ENCODE measurements at places on chromosomes 2 and 18. TPM values are rescaled to one million over a fixed set of nuclear protein-coding genes. Genes with fewer than 3 reads are reported as not detected.

GRCh38 chr2:66437109-66437690 is 2.3 kb downstream of the MEIS1 start:
- DNase-seq: no peak

- DNase-seq: no peak
Measured at GRCh38 chr2:168293766-168294165, 46.4 kb upstream of the STK39 start.

DNA sequence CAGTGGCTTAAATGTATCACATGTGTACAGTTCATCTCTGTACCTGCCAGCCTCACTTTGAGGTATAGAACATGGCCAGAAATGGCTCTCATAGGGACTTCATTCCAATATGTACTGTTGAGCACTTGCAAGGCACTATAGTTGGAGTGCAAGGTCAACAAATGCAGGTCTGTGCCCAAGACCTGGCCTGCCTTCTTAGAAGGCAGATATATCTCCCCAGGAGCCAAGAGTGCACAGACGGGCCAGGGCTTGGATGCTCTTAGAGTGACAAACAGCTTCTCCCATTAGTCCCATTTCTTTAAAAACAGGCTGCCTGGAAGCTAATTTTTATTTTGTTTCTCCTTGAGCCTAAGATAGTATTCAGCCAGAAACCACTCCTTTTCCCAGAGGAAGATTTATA is 7.3 kb downstream of the TEX261 start:
- no peak for DNase-seq

- DNase-seq: peak; percentile 19
Measured at GRCh38 chr18:27750014-27750413, 426.9 kb downstream of the CDH2 start.

- DNase-seq: no peak
Measured at GRCh38 chr2:173359231-173359630, 4.6 kb downstream of the CDCA7 start.

- no peak for DNase-seq
Measured at GRCh38 chr2:23653326-23653725, 268.3 kb downstream of the KLHL29 start.

- DNase-seq: no peak
Measured at GRCh38 chr2:8860239-8860638, 22.8 kb upstream of the KIDINS220 start.

DNA sequence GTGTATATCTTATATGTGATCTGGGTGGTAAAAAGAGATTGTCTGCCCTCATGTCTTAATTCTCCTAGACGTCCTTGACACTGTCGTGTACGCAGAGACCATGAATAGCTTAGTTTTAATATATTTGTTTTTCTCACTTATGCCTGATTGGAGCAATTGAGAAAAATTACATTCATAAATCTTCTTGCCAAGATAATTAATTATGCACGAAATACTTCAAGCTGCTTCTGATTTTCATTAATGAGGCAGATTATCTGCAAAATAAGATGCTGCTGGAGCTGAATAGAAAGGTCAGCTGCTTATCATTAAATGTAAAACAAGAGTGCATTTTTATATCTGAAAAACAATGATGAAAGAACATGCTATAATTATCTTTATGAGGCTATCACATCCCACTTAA is 95.9 kb downstream of the CCDC141 start:
- no peak for DNase-seq

DNA sequence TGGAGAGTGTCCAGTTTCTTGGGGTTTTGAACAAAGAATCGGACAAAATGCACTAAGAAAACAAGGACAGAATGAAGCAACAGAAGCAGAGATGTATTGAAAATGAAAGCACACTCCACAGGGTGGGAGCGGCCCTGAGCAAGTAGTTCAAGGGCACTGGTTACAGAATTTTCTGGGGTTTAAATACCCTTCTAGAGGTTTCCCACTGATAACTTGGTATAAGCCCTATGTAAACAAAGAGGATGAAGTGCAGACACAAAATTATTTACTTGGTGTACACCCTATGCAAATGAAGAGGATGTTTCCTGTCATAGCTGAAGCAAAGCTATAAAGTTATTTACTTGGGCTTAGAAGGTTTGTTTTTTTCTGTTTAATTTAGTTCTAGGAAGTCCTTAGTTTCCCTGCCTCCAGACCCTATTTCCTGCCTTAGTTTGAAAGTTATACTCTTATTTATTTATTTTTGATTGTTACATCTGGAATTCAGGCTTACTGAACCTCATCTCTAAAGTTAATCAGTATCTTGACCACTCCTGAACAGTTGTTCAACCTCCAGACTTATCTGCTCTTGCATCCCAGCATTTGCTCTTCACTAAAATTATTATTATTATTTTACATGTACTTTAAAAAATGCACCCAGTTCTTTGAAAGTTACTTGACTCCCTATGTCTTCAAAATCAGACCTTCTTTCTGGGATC is 193.5 kb downstream of the SPP2 start:
- DNase-seq: peak; percentile 16

GRCh38 chr2:225465827-225466226 is 66.3 kb downstream of the NYAP2 start:
- no peak for DNase-seq

DNA sequence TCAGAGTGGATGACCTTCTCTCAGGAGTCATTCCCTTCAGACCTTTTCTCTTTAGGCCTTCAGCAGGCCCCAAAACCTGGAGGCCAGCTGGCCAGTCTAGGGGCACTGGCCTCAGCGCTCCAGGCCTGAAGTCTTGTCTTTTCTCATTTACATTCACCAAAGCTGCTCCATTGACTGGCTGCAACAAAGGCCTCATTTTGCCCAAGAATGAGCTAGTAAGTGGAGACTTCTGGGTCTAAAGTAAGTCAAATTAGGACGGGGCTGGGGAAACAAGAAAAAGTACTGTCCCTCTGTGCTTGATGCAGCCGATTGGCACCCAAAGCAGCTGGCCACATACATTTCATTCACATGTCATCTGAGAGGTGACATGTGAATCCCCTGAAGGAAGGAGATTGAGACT is 83.8 kb upstream of the RIOK3 start:
- DNase-seq: no peak

DNA sequence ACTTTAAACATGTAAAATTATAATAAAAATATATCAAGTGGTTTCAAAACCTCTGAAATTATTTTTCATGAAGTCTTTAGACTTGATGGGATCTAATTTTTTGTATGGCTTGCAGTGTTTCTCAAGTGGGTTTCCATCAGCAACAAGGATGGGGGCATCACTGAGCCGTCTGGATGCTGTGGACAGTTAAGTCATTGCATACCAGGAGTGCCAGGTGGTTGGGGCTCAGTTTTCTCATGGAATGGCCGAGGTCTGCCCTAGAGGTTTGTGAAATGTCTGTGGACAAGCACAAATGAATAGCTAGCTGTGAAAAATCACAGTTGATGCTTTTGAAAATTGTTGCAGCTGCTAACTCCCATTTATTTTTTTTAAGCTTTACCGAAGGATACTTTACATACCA is 1.7 kb downstream of the PRELID3A start:
- DNase-seq: no peak

DNA sequence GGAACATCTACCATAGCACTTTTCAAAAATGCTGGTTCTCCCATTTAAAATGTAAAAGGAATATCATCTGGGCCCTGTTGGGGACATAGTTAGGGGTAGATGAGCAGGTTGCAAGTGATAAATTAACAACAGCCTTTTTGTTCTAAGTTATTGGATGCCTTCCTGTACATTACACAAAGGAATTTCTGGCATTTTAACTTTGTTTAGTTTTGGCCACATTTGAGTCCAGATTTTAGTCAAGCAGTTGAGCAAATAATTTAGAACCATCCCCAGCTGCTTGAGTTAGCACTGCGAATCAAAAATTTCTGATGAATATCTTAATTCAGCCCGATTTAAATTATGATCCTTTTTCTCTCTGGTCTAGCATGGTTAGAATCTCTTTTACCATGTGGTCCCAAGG is 124.4 kb downstream of the TTC27 start:
- no peak for DNase-seq

DNA sequence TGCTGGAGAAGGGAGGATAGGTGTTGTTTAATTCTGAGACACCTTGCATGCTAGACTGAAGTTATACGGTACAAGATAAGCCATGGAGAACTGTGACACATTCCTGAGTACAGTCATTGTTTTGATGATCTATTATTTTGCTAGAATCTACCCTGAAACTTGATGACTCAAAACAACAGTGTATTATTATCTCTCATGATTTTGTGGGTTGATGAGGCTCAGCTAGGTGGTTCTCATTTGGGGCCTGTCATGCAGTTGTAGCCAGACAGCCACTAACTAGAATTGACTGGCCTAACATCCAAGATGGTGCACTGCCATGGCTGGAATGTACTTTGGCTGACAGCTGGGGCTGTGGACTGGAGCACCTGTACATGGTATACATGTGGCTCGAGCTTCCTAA is 5.4 kb upstream of the IL1R1 start:
- DNase-seq: no peak

- no peak for DNase-seq
Measured at GRCh38 chr2:98726205-98726604, 4.7 kb downstream of the MGAT4A start.

- DNase-seq: peak; percentile 64
Measured at GRCh38 chr2:201432621-201433393, 18.5 kb downstream of the TRAK2 start.

Gene SGPP2
- not detected for total RNA-seq

Gene ARHGAP25
- 11.9 TPM for total RNA-seq

Gene MROH2A
- not detected for total RNA-seq

Gene NT5C1B
- not detected for total RNA-seq

Gene TWIST2
- total RNA-seq: 0.38 TPM

Gene LRP1B
- 0.13 TPM for total RNA-seq

Gene RSAD2
- 0.25 TPM for total RNA-seq

Gene STEAP3
- total RNA-seq: 7.7 TPM

Gene PRKAG3
- not detected for total RNA-seq
